ENCODE measurements at places on chromosomes 4 and X.

DNA sequence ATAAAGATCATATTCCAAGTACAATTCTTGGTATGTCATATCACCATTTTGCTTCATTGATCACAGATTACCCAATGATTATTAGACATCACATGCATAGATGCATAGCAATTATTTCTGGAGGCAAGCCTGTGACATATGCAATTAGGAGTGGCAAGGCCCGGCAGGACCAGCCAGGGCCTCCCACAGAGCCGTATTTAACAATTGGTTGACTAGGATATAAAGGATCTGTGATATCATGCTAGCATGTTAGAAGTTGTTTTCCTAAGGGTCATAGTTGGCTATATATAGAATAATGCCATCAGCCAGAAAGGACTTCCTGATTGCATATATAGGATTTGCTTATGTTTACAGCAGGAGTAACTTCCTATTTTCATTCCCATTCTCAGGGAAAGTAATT lies 103.5 kb upstream of the OTUD4 start:
- DNase-seq: no peak

GRCh38 chrX:78658414-78658813 lies 714 bp downstream of the RTL3 start:
- DNase-seq: no peak

- DNase-seq: no peak
Measured at GRCh38 chr4:72314869-72315268, 254.2 kb downstream of the ADAMTS3 start.

DNA sequence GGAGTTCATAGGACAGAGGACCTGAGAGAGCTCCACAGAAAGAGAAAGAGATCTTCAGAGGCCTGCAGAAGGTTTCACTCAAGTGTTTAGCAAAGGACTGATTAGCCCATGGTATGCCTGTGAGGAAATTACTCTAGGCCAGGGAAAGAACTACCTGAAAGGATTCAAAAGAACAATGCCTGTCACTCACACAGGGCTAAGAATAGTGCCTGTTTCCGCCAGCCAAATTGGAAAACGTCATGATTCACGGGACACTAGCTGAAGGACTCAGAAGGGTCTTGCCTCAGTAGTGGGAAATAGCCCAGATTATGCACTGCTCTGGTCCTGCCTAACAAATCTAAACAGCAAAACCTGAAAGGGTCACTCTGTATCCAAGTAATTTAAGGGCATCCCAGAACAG lies 21.1 kb downstream of the SYTL4 start:
- no peak for DNase-seq

DNA sequence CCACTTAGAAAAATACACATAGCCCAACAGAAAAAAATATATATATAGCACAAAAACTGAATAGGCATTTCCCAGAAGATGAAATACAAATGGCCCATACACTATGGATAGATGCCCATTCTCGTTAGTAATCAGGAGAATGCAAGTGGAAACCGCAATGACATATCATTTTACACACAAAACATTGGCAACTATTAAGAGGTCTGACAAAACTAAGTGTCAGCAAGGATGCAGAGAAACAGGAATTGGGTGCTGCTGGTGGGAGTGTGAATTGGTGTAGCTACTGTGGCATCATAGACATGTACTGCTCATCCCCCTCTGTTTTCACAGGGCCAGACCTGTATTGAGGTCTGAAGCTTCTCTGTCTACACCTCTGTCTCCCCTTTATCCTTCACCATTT lies 320.0 kb downstream of the IDS start:
- no peak for DNase-seq

DNA sequence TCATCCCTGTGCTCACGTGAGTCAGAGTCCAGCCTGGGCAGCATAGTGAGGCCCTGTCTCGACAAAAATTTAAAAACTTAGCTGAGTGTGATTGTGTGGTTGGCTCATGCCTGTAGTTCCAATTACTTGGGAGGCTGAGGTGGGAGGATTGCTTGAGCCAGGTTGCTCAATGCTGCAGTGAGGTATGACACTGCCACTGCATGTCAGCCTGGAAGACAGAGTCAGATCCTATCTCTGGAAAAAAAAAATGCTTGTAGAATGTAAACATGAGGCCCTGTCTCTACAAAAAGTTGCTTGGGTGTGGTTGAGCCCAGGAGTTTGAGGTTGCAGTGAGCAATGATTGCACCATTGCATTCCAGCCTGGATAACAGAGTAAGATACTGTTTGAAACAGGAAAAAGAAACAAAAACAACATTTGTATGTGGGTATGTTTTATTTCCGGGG lies 11.3 kb upstream of the YTHDC1 start:
- DNase-seq: no peak

DNA sequence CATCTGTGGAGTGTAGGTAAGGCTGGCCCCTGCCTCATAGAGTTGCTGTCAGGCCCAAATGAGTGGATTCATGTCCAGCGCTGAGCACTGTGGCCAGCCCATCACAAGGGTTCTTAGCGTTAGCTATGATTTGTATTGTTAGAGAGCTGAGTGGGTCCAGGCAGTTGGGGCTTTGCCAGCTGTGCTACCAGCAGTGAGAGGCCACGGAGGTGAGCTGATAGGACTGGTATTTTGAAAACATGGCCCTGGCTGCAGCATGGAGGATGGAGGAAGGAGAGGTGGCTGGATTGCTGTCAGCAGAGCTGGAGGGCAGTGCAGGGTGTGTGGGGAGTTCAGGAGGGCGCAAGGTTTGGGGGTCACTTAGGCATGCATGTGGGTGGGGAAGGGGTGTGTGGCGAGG lies 69.8 kb downstream of the PSAPL1 start:
- DNase-seq: no peak

DNA sequence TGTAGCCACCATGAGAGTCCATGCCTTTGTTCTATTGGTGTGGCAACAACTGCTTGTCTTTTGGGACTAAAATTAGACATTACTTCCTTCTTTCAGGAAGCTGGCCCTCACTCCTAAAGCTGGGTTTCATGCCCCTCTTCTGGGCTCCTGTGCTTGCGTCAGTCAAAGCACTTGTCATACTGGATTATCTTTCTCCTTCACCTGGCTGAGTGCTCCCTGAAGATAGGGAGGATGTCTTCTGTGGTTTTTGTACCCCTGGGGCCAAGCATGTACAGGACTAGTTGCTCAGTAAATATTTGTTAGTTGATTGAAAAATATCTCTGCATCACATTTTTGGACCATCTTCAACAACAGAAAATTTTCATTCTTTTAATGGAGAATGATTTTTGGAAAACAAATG lies 26.1 kb upstream of the LONRF3 start:
- no peak for DNase-seq

DNA sequence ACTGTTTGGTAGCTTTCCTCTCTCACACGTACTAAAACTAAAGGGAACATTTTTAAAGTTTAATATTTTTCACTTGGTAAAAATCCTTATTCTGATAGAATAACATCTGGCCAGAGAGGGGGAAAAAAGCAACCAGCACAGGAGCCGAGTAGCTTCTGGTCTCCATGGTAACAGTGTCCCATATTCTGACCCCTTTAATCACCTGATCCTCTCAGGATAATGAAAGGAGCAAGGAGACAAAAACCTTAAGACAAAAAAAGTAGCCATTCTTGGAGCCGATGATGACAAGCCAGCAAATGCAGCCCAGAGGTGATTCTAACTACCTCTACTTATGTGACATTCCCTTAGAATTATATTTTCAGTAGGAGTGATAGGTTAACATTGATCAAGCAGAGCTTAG lies 126.6 kb downstream of the SLC39A8 start:
- no peak for DNase-seq

GRCh38 chr4:52914051-52914605 lies 52.0 kb downstream of the RASL11B start:
- no peak for DNase-seq

GRCh38 chr4:153509724-153510123 lies 43.6 kb downstream of the TMEM131L start:
- DNase-seq: no peak

GRCh38 chr4:86416081-86416480 lies 56.2 kb upstream of the MAPK10 start:
- DNase-seq: no peak

DNA sequence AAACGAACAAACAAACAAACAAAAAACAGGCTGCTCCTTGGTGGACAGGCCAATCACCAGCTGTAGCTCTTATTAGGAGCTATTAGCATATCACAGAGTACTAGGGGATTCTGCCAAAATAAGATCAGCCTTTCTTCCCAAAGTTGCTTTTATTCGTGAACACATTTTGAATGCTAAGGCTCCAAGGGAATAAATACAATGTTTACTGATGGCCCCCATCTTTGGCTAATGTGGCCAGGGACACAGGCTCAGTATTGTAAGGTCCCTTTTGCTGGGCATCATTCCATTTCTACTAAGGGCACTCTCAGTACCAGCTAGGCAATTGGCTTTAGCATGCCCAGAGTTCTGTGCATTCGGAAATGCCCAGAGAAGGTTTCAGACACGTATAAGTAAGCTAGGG lies 84.3 kb downstream of the GPC4 start:
- DNase-seq: no peak

GRCh38 chrX:123807835-123808416 lies 51.9 kb upstream of the XIAP start:
- DNase-seq: no peak

DNA sequence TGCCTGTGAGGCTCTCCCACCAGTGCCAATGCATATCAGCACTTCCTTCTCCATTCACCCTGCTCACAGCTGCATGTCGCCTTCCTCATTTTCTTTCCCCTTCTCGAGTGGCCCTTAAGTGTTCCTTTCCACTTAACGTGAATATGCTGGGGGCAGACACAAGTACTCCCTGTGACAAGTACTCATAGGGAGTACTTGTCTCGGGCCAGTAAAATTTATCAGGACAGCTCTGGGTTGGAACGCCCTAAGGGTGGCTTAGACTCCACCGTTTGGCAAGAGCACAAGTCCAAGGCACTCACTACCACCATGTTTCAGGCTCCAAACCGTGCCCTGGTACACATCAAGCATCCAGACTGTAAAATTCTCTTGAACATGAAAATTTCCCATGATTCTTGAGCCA lies 3.9 kb upstream of the LDOC1 start:
- no peak for DNase-seq

- peak; percentile 48 for DNase-seq
Measured at GRCh38 chr4:48779095-48779997, 733 bp downstream of the FRYL start.

GRCh38 chr4:88759039-88759894 lies 61.6 kb upstream of the NAP1L5 start:
- DNase-seq: no peak

GRCh38 chrX:153688911-153689590 lies 1.3 kb downstream of the SLC6A8 start:
- no peak for DNase-seq

GRCh38 chr4:13481569-13481968 lies 2.6 kb downstream of the RAB28 start:
- DNase-seq: no peak

- no peak for DNase-seq
Measured at GRCh38 chrX:135649561-135649960, 63.9 kb upstream of the CT45A1 start.

GRCh38 chr4:128809477-128810330 lies at the start of gene JADE1:
JADE1 (plus strand) TSS chr4:128809700; CDS start chr4:128831759, 22,059 bp downstream.
- DNase-seq: peak; percentile 89

DNA sequence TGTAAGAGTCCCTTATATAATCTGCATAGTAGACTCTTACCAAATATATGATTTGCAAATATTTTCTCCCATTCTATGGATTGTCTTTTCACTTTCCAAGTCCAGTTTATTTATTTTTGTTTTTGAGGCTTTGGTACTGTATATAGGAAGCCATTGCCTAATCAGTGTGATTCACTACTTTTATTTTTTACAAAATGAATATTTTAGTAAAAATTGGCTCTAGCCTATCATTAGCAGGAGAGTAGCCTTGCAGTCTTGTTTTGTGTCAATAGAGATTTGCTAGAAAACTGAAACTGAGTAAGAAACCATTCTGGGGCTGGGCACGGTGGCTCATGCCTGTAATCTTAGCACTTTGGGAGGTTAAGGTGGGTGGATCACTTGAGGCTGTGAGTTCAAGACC lies 199.9 kb upstream of the MAB21L2 start:
- DNase-seq: no peak

DNA sequence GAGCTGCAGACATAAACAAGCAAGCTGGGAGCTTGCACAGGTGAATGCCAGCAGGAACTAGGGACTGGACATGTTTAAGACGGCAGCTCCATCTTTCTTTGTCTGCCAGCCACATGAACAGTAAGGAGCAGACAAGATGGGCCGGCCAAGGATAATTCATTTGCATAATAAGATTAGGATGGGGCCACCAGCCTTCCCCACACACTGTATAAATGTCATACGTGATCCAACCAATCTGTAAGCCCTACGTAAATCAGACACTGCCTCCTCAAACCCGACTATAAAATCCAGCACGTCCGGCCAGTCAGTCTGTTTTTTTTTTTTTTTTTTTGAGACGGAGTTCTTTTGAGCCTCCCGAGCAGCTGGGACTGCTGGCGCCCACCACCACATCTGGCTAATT lies 75.6 kb upstream of the BOD1L1 start:
- DNase-seq: no peak

DNA sequence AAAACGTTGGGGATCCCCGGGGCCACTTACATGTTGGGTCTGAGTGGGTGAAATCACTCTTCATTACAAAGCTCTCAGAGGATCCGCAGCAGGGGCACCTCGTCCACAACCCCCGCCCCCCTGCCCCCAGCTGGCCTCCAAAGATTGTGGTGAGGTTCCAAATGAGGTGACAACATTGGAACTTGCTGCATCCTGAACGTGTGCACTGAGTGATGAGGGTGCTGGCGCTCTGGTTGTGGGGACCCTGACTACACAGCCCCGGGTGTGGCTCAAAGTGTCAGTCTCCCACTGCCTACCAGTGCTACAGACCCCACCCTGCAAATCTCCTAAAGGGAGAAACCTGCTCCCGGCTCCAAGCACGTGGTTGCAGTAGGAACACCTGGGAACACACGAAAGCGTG lies 111.9 kb downstream of the PHKA2 start:
- no peak for DNase-seq

DNA sequence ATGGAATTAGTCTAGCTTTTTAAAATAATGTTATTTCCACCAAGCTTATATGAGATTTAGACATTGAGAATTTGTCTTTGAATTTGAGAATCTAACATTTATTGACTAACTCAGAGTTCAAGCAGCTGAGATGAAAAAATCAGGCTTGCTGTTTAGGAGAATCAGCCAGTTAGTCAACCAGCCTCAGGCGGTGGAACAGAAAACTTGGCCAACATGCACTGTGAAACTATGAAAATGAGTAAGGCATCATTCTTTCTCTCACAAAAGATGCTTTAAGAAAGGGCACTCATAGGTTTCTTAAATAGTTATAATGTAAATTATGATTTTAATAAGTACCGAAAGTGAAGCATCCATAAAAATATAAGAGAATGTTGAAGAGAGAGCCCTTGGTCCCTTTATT lies 84.2 kb downstream of the NFKB1 start:
- no peak for DNase-seq

GRCh38 chr4:47010912-47011446 lies 17.6 kb upstream of the GABRA4 start:
- no peak for DNase-seq

GRCh38 chr4:21827575-21827974 lies 121.0 kb downstream of the KCNIP4 start:
- no peak for DNase-seq

GRCh38 chrX:136030303-136031191 lies 45.3 kb downstream of the SLC9A6 start:
- no peak for DNase-seq

All from activated T-cell treated with anti-CD3 and anti-CD28 coated beads for 24 hours (primary cell).